Stimulated activated CD8-positive, alpha-beta memory T cell treated with anti-CD3 and anti-CD28 coated beads, Interleukin-2, amount 100 ng/mL, for 48 hours (primary cell): ENCODE measurements at places on chromosomes 1 and 21.

DNA sequence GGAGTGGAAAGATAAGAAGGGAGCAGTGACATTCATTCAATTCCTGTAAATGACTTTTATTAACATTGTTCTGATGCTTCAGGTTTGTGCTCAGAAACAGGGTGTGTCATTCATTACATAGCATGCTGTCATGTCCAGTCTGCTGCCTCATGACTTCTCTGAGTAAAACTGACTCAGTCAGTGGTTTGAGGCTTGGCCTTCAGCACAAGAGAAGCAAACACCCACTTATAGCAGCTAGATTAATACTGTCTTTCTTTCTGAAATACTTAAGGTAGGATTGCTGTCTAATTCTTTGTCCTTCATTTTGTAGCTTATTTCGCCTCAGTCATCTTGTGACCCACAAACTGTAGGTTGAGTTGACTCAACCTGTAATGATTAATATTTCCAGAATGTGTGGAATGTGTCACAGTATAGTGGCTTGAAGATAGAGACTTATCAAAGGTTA lies 32.9 kb downstream of the RASAL2 start:
- DNase-seq: no peak

DNA sequence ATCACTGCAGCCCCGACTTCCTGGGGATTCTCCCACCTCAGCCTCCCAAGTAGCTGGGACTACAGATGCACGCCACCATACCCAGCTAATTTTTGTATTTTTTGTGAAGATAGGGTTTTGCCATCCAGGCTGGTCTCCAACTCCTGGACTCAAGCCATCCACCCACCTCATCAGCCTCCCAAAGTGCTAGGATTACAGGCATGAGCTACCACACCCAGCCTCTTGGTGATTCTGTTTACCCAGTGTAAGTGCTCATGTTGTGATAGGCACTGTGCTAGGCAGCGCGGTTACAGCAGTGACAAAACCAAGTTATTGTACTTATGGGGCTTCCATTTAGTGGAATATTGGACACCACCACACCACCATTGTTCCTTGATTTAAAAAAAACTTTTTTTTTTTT lies 9.7 kb upstream of the STX12 start:
- DNase-seq: no peak

DNA sequence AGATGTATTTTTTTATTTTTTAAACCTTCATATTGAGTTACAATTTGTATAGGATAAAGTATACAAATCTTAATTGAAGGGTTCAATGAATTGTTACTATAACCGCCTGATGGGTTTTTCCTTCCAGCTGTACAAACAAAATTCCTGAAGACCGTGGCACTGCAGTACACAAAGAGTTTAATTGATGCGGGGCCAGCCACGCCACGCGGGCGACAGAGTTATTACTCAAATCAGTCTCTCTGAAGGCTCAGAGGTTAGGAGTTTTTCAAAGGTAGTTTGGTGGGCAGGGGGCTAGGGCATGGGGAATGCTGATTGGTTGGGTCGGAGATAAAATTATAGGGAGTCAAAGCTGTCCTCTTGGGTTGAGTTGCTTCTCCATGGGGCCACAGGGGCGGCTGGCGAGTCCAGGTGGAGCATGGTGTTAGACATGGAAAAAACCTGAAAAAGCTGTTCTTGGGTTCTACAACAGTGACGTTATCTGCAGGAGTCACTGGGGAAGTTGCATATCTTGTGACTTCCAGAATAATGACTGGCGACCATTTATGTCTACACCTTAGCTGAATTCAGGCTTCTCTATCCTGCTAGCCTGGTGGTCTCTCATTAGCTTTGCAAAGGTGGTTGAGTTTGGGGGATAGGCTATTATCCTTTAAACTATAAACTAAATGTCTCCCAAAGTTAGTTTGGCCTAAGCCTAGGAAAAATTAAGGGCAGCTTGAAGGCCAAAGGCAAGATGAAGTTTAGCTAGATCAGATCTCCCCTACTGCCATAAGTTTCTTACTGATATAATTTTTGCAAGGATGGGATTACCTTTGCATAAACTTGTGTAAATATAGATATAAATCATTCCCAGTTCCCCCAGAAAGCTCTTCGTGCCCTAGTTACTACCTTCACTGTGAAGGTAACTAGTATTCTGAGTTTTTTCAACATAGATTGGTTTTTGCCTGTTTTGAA lies 13.0 kb upstream of the TMEM9 start:
- DNase-seq: no peak

DNA sequence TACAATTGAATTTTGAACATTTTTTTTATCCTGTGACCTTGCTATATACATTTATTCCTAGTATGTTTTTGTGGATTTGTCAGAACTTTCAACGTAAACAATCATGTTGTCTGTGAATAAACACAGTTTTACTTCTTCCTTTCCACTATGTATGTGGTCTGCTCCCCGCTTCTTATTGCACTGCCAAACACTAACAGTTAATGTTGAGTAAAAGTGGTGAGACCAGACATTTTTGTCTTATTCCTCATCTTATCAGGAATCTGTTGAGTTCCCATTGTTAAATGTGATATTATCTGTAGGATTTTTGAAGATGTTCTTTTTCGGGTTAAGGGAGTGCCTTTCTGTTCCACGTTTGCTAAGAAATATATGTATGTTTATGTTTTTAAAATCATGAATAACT lies 45.9 kb downstream of the CAMSAP2 start:
- DNase-seq: no peak

- no peak for DNase-seq
These were observed 37.8 kb upstream of the DOCK7 start for GRCh38 chr1:62726011-62726442.

- DNase-seq: no peak
These were observed 2.7 kb upstream of the NTNG1 start for GRCh38 chr1:107138166-107138565.

DNA sequence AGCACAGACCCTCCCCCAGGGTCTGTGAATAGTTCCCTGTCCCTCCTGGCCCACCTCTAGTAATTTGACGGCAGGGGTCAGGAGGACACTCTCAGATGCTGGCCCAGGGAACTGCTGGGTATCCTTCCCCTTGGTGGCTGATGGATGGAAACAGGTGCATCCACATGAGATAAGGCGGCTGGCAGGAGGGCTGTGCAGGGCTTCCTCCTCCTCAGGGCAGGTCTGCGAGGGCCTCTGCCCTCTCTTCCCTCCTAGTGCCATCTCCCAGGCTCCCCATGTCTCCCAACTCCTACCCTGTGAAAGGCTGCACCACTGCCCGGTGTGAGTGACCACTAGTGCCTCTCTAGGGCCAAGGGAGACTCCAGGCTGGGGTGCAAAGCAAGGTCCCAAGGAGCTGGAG lies 123.9 kb downstream of the GLIS1 start:
- no peak for DNase-seq

- DNase-seq: no peak
These were observed 127.6 kb upstream of the F3 start for GRCh38 chr1:94669198-94669597.

- DNase-seq: no peak
These were observed 6.2 kb upstream of the CAMK1G start for GRCh38 chr1:209577346-209577745.

GRCh38 chr1:56095696-56096665 lies 483.4 kb downstream of the PLPP3 start:
- no peak for DNase-seq
